ENCODE measurements at places on chromosomes 5 and 9.

DNA sequence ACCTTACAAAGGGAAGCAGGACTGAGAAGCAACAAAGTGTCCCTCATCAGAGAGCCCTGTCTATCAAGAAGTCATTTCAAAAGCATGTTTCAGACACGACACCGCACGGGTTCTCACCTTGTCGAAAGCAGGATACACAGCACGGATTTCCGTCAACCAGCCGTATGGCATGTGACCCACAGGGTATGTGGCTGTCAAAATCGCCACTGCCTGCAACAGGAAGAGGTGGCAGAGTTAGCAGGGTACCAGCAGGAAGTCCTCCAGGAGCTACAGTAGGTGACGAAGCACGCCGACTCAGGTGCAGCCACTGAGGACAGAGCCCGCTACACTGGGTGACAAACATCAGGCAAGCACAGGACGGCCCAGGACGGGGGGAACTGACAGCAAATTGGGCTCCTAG, 81.2 kb downstream of the OTULIN start:
- DNase-seq = no peak

- no peak for DNase-seq
Observed at GRCh38 chr5:79619854-79620253, 7.6 kb downstream of the TENT2 start.

DNA sequence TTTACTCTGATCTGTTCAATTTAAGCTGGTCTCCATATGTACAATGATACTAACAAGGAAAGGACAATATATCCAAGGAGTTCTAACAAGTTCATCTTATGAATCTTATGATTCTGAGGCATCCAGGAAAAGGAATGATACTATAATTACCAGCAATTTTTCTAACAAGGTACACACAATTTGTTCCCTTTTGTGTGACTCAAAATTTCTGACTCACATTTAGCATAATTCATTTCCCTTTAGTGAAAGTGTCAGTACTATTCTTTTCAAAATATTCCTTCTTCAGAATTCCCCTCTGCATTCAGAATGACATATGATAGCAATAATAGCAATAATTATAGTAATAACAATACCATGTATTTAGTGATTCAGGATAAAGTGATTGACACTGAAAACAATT, 594.8 kb downstream of the DMRTA1 start:
- no peak for DNase-seq

DNA sequence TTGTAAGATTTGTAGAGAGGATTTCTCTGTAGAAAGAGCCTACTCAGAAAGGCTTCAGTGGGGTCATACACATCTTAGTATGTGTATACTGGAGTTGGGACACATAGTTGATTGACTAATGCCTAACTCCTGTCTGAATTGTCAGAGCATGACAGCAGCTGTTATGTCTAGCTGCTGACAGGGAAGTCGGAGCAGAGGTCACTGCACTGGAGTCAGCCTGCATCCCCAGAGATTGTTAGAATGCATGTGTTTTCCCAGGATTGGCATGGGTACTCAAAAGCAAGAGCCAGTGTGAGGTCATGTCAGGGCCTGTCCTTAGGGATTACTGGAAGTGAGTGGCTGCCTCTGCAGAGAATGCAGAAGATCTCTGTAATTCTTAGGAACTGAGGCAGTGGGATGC, 82.7 kb downstream of the ITGA1 start:
- no peak for DNase-seq

GRCh38 chr5:110032376-110032775, 342.6 kb downstream of the MAN2A1 start:
- DNase-seq = no peak

- no peak for DNase-seq
Observed at GRCh38 chr5:35908228-35908627, 30.2 kb downstream of the CAPSL start.

- DNase-seq = no peak
Observed at GRCh38 chr5:111656580-111656979, 100.4 kb downstream of the NREP start.

DNA sequence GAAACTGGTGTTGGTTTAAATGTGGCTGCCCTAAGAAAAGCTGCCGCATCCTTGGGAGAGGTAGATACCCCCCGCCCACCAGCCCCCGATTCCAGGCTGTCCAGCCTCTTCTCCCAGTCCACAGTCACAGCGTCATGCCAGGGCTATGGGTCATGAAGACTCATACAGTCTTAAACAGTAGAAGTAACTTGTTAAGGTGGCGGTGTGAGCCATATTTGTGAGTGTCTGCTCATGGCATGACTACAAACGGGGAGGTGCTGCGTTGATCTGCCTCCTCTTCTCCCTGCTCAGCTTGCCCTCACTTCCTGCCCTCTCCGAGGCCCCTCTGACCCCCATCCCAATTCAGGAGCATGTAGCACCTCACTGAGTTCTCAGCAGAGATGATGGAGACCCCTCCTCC, 20.8 kb downstream of the FGD3 start:
- no peak for DNase-seq

DNA sequence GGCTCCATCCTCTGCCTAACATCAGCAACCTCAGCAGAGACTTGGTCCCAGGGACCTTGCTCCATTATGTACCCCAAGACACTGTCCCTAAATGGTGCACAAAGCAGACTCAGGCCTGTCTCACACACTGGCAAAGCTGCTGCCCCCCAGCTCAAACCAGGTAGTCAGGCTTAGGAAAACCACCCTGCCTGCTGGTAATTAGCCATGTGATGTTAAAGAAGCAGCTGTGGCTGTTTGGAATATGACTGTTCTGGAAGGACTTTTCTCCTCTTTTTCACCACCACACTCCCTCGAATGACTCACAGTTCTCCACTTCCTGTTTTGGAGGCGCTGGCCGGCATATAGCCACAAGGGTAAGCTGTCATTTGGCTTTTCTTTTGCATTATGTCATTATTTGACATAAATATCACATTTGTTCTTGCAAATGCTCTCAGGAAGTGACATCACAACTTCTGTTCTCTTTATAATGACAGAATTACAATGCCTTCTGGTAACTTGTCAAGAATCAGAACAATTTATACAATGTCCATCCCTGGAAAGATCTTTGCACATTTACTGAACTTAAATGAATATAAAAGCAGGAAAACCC, 113.9 kb downstream of the SUSD1 start:
- peak; percentile 98 for DNase-seq

GRCh38 chr9:115118879-115119218, 892 bp upstream of the TNC start:
- peak; percentile 98 for DNase-seq

DNA sequence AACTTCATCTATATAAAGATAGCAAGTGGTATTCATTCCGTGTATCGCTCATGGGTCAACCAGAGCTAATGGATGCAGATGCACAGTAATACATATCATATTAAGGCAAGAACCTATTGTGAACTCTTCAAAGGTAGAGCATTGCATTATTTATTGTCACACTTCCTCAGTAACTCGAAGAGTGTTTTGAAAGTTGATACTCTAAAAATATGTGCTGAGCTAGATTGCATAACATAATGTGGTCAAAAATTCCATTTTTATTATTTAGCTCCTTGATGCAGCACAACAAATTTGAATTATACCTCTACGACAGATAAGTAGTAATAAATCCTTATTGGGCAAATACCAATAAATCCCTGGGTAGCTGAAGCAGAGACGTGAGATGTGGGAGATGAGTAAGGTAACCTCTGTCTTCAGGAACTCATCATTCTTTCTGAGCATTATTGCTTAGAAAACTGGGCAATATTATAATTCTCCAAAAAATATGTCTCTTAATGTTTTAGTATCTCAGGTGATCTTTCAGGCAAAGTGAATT, 70.3 kb downstream of the CDH18 start:
- no peak for DNase-seq

DNA sequence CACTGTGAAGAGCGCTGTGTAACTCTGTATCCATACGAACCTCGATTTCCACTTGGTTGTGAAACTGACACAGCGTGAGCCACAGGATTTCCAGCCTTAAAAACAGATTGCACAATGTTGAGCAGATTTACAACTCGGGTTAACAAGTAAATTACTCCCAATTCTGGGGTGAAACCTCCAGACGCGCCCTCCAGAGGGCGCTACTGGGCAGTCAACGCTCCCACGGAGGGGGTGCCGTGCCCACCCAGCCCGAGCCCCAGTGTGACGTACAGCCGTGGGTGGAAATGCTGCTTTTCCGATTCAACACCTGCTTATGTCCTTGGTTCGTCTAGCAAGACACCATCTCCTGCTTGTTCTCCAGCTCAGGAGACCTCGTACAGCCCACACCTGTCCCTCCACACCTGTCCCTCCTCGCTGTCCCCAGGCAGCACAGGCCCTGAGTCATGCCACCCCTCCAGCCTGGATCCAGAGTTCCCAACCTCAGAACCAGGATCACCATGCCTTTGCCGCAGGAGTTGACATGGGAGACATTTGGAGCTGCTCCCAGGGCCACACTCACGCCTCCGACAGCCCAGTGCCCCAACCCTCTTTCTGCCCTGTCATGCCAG, 34.4 kb upstream of the SLC6A3 start:
- DNase-seq = no peak

GRCh38 chr5:69493396-69494133, 975 bp downstream of the OCLN start:
- DNase-seq = peak; percentile 66

DNA sequence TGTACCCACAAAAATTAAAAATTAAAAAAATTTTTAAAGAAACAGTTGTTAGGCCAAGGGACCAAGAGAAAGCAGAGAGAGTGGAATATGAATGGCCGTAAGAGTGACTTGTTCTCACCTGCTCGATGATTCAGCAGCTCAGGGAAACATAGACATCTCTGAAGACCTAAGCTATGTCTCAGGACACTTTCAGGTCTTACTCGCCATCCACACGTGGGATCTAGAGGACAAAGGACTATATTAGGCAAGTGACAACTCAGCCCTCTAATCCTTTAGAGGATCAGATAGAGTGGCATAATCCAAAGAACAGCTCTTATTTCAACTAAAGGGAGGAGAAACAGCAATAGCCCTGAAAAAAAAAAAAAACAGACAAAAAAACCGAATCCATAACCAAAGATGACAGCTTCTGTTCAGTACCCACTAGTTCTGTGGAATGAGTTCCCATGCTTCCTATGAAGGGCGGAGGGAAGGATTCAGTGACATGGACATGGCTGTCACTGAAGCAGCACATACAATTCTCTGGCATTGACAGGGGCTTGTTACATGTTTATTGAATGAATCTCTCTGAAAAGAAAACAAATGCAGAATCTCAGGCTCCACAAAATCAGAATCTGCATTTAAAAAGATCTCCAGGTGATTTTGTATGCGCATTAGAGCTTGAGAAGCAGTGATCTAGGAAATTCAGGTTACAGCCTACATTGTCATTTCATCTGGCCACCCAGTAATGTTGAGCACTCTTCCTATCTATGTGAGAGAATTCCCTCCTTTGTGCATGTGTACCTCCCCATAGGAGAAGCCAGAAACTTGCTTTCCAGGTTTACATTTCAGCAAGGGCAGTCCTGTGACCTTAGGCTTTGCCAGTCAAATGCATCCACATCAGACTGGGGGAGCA, 96.0 kb downstream of the KIAA1958 start:
- no peak for DNase-seq

GRCh38 chr5:59143926-59144333, 561.1 kb downstream of the RAB3C start:
- no peak for DNase-seq

DNA sequence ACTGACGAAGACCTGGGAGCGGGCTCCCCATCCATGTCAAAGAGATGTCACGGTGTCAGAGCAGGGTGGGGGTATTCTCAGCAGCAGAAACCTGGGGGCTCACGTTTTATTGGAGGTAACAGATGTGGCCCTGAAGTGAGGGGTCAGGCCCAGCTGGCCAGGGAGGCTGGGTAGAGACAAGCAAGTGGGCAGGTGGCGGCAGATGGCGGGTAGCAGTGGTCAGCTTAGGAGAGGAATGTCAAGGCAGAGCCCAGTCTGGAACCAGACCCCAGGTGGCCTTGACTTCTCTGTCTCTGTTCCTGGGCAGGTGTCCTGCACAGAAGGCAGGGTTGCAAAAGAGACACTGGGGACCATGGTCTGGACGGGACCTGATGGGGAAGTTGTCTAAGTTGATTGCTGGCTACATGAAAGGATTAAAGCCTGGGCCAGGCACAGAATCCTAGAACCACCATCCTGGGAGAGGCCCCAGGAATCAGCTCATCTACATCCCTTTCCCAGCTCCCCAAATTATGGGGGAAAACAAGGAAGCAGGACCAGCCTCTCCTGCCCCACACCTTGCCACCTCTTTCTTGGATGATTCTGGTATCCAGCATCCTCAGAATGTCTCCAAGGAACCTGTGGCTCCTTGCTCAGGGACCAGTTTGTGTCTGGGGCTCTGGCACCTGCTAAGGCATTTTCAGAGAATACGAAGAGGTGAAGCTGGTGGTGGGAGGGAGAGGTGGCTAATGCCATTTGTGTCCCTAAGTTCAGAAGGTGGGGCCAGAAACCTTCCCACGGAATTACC, 72.5 kb downstream of the AMBP start:
- no peak for DNase-seq

GRCh38 chr5:54547711-54548250, 30.2 kb downstream of the SNX18 start:
- DNase-seq = peak; percentile 74

- peak; percentile 38 for DNase-seq
Observed at GRCh38 chr9:136339173-136339957, 12.0 kb downstream of the GPSM1 start.
